ENCODE measurements at places on chromosomes 6 and 20.

DNA sequence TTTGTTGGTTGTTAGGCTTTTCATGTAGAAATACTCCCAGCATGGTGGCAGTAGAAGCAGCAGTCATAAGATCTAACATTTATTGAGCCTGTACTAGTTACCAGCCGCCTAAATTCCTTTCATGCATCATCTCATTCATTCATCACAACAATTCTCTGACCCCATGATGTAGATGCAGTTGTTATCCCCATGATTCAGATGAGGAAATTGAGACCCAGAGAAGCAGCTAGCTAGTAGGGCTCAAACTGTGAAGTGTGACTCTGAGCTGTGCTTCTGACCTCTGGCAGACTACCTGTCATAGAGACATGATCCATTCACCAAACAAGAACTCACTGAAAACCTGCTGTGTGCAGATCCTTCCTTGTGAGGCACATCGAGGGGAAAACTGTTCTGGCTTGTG is 16.9 kb downstream of the RREB1 start:
- no peak for DNase-seq

DNA sequence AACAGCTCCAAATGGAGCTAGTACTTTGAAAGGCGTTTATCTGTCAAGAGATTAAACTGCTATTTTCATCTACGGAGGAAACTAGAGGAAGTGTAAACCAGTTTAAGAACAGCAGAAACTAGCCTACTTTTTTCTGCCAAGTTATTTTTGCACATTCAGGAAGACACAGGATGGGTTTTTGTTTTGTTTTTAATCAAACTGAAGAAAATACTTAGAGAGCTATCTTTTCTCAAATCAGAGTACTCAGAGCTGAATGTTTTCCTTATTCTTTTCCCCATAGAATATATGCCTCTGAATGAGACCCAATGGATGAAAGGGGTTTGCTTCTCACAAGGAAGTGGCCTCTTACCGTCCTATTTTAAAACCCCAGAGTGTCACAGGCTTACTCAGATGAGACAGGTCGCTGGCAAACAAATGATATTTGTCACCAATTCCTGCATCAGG is 538.5 kb downstream of the CD83 start:
- DNase-seq = no peak

GRCh38 chr20:5531318-5532081 is 214.7 kb upstream of the PROKR2 start:
- no peak for DNase-seq

- DNase-seq = no peak
Measured at GRCh38 chr6:114087496-114087895, 116.5 kb upstream of the HDAC2 start.

DNA sequence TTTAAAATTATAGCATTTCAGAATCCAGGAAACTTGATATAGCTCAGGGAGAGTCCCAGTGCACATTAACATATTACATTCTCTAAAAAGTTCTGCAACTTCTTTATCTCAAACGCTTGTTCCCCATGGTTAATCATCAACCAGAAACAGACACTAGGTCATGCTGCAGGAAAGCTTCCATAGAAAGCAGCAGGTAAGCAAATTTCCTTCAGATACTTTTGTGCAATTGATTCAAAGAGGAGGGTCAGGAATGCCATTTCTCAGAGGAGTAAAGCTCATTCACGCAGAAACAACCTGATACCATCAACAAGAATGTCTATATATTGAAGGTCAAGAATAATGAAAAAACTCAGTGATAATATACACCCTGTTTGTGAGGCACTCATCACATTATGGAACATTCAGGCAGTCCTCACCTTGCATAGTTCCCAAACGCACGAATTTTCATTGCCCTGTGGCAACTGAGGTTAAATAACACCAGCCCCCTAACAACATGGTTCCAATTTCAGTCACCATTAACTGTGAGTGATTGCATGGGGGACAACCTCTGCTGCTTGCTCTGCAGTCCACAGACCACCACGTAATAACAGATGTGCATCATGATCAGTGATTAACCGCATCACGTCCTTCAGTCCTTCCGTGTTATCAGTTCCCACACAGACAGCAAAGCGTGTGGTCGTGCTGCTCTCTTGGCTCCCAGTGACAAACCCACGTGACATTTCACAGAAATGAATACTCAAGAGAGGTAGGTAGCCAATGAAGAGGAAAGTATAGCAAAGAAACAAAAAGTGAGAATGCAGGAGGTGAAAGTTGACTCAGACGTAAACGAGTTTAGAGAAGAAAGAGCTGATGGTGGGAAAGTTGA is 95.7 kb downstream of the LY86 start:
- no peak for DNase-seq

DNA sequence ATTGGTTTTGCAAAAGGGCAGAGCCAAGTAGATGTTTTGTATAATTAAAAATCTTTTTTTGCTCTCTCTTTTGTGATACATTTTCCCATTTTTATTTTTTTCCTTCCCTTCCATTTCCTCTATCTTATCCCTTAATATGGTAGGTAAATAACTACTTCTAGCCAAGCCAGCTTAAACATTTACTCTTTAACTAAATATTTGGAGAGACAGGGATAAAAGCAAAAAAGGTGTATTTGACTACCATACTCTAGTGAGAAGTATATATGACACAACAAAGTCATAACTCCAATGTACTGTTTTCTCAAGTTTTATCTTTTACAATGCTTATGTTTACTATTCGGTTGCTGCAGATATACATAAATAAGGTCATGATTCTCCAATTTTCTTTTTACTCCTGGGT is 154.7 kb downstream of the HIVEP2 start:
- DNase-seq = no peak

DNA sequence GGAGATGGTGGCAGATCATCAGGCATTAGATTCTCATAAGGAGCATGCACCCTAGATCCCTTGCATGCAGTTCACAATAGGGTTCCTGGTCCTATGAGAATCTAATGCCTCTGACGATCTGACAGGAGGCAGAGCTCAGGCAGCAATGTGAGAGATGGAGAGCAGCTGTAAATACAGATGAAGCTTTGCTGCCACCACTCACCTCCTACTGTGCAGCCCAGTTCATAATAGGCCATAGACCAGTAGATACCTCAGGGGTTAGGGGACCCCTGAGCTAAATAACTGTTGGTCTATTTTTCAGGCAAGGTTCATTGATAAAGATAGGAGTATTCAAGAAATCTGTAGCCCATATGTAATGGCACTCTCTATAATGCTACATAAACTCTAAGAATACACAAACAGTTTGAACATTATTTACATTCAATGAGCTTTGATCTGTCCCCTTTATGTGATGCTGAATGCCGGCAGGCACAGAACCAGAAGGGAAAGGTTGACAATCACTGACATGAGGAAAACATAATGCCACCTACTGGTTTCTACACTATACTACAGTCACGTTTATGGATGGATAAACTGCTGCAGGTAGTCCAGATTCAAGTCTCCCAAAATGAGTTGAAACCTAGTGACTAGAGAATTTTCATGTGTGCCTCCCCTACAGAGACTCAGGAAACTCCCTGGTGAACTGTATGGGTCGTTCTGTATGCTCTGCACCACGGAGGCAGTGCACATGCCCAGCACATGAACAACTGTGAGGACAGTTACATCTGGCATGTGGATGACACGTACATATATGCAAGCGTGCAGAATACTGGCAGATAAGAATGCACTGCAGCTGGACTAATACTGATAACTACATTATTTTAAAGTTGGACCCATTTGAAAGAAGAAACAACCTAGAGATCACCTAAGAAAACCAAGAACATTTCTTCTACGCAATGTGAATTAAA is 72.0 kb downstream of the DST start:
- DNase-seq = no peak

GRCh38 chr6:4935486-4935885 is 68.4 kb downstream of the RPP40 start:
- DNase-seq = no peak

- no peak for DNase-seq
Measured at GRCh38 chr6:122853259-122853995, 64.4 kb downstream of the SMPDL3A start.
